ENCODE measurements at places on chromosomes 3 and 15.

DNA sequence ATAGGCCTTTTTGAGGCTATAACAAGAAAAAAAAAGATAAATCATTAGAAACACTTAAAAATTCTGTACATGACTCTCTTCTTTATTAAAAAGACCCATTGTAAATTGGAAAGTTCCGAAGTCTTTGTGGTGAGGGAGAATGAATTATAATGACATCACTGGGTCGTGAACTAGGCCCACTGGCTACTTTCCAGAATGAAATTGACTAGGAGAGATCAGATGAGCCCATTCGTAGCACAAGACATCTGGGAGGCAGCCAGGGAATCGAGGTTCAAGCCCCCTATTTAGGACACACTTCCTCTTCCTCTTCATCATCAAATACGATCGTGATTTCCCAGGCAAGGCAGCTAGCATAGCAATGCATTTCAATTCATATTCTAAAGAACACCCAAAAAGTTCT lies 889.8 kb upstream of the NR2F2 start:
- no peak for DNase-seq

- no peak for DNase-seq
Observed at GRCh38 chr3:141323936-141324704, 44.2 kb upstream of the ZBTB38 start.

- no peak for DNase-seq
Observed at GRCh38 chr15:33074212-33074611, 120.3 kb downstream of the FMN1 start.

- no peak for DNase-seq
Observed at GRCh38 chr3:96705895-96706294, 108.5 kb upstream of the EPHA6 start.

- no peak for DNase-seq
Observed at GRCh38 chr15:65553691-65554090, 23.4 kb downstream of the HACD3 start.

DNA sequence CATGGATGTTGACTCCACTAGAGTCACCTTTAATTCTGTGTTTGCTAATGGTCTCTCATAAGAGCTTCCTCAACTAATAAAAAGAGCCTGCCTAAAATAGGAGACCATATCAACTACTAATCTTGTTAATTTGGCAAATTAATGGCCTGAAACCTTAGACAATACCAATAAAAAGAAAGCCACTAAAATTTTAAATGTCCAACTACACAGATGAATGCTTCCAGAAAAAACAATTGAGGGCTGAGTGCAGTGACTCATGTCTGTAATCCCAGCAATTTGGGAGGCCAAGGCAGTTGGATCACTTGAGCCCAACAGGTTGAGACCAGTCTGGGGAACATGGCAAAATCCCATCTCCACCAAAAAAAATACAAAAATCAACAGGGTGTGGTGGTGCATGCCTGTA lies 230.9 kb downstream of the NSUN3 start:
- DNase-seq: no peak

- DNase-seq: no peak
Observed at GRCh38 chr15:80749589-80749988, 29.6 kb upstream of the CEMIP start.

GRCh38 chr3:63981980-63982379 lies 41.3 kb downstream of the PSMD6 start:
- DNase-seq: no peak

- no peak for DNase-seq
Observed at GRCh38 chr15:34610354-34610753, 26.9 kb upstream of the GOLGA8B start.

- DNase-seq: no peak
Observed at GRCh38 chr3:9781551-9781950, 10.7 kb downstream of the TADA3 start.

DNA sequence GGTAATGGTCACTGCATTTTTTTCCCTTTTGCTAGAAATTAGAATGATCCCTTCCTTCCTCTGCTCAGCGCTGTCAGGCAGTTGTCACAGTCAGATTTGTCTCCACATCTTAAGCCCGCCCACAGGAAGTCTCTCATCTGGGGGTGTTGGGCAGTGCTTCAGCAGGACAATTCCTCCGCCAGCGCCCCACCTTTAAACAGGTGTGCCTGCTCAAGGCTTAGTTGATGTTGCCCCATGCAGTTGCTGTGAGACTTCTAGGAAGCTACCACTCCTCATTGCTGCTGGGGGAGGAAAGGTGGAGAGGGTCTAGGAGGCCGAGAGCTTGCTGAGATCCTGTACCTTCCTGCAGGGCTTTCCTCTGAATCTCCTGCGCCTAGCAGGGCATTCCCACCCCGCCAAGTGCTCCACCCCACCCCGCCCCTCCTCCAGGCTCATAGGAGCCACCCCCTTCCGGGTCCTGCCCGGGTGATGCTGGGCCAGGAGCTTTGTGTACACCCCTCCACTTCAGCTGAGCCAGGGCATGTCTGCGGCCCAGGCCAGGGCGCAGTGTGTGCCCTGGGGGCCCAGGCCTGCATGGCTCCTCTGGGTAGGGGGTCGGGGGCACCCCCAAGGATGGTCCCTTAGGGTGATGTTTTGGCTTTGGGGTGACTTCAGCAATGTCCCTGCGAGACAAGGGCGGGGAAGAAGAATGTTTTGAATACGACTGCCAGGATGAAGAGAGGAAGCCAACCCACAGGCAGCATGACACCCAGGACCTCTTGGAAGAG lies 68.7 kb downstream of the TRAK1 start:
- peak; percentile 84 for DNase-seq

- DNase-seq: no peak
Observed at GRCh38 chr3:134126153-134126552, 96.4 kb upstream of the SLCO2A1 start.

DNA sequence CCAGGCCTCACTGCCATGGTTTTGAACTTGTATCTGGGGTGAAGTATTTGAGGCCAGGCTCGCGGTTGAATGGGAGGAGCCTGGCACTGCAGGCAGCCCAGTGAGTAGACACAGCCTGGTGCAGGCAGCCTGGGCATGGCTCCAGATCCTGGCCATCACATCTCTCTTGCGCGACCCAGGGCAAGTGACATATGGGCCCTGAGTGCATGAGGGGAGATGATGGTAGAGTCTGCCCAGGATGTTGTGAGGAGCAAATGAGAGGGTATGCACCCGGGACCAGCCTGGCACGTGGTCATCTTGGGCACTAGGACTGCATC lies 103.5 kb downstream of the TBC1D2B start:
- DNase-seq: no peak

GRCh38 chr15:42215913-42216829 lies 8.1 kb upstream of the VPS39 start:
- no peak for DNase-seq

GRCh38 chr3:65873028-65873427 lies 165.7 kb downstream of the MAGI1 start:
- no peak for DNase-seq

GRCh38 chr15:48682942-48683651 lies 37.6 kb upstream of the FBN1 start:
- DNase-seq: no peak

DNA sequence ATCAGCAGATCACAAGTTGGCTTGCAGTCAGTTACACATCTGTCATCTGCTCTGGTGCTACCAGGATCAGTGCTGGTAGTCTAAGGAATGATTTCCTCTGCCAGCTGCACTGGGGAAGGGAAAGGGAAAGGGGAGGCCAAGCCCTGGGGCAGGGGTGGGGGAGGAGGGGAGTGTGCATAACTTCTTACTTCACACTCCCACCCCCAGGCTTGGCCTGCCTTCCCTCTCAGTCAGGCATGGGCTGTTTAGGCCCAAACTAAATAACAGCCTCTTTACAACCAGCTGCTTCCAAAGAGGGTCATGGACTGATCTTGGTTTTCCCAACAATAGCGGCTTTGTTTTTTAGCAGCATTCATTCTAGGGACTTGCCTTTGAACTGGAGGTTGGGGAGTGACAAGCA lies 86.1 kb upstream of the PSMD6 start:
- DNase-seq: no peak

DNA sequence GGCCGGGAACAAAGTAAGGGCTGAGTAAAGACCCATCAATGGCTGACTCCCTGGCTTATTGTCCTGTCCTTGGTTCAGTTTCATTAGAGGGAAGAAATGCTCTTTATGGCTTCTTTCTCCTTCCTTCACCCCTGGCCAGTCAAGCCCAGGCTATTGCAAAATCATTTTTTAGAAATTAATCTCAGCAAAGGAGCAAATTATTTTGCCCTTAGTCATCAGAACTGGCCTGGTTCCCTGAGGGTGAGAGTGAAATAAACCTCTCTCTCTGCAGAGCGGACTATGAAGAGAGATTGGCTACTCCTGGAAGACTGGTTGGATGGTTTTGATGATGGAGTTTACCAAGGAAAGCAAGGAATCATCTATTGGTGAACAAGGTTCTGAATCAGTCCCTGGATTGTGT lies 52.7 kb upstream of the OXTR start:
- DNase-seq: no peak

DNA sequence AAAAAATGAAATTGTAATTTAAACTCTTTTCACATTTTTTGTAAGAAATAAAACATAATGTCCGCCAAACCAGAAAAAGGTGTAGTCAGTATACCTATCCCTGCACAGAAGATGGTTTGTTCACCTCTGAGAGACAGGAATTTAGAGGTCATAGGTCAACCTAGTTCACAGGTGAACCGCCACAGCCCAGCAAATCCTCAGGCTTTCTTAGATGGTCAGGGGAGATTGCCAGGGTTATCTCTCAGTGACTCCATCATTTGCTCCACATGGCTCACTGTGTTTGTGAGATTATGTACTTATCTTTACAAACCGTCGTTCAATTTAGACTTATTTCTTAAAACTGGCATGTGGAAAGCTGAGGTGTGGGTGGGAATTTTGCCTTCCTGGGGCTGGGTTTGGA lies 264.2 kb downstream of the GABRG3 start:
- no peak for DNase-seq

DNA sequence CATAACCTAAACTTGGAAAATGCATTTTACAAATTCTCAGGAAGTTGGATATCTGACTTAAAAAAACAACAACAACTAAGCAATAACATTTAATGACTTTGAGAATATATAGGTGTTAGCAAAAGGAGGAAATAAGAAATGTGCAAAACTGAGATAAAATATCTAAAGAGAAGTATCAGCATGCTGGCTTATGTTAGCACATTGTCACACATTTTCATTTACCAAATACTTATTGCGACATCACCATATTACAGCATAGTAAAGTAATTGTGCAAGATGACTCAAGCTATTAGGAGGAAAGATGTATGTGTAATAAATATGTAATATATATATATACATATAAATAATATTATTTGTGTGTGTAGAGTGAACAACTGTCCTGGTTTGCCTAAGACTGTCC lies 9.2 kb downstream of the PTX3 start:
- no peak for DNase-seq

DNA sequence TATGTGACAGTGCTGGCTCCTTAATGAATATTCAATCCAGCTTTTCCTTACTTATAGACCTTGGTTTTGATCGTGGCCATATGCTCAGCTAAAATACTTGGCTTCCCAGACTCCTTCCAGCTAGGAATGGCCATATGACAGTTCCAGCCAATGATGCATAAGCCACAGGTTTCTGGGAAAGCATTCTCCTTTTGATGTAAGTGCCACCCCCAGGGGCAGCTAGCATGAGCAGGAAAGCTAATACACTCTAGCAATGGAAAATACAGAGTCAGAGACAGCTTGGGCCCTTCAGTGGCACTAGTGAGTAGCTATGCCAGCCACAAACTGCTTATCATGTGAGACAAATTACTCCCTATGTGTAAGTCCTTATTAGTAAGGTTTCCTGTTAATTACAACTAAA lies 26.7 kb downstream of the TBC1D2B start:
- no peak for DNase-seq

GRCh38 chr3:58556001-58556400 lies 19.0 kb upstream of the ACOX2 start:
- DNase-seq: no peak

- DNase-seq: no peak
Observed at GRCh38 chr3:41751597-41751996, 210.3 kb downstream of the ULK4 start.

- DNase-seq: no peak
Observed at GRCh38 chr15:78174401-78174800, 25.2 kb downstream of the IDH3A start.

DNA sequence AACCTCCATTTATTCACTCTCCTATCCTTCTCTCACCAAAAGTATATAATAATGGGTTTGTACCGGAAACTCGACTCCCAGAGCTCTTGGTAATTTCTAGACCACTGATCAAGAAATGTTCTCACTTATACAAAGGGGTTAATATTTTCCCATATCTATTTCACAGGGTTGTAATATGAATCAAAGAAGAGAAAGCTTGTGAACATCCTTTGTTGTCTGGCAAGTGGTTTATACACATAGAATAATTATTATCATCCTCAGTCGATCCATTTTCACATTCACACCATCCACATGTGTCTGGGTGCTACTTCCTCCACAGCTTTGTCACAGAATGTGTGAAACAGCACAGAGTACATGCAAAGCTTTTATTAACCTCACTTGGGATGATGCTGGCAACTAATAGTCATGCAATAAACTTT lies 29.9 kb upstream of the STT3B start:
- no peak for DNase-seq

DNA sequence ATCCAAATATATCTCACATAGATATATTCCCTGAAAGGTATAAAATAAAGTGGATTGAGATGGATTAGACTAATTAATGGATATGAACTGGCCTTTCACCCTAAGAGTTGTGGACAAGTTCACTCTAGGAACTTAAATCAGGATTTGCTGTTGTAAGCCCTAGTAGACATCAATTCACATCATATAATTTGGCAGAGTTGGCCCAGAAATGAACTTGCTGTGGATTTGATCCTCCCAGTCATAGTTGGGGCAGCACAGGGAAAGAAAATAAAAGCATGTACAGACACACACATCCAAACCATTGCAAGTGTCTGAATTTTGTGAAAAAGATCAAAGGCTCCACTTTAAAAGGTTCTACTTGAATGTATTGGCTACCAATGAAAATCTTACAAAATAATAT lies 734.7 kb upstream of the NR2F2 start:
- no peak for DNase-seq

- no peak for DNase-seq
Observed at GRCh38 chr3:62659660-62660059, 215.6 kb downstream of the CADPS start.

GRCh38 chr15:98907927-98908471 lies 99.6 kb downstream of the PGPEP1L start:
- DNase-seq: no peak

- DNase-seq: no peak
Observed at GRCh38 chr3:109899925-109900324, 562.6 kb upstream of the DPPA4 start.

DNA sequence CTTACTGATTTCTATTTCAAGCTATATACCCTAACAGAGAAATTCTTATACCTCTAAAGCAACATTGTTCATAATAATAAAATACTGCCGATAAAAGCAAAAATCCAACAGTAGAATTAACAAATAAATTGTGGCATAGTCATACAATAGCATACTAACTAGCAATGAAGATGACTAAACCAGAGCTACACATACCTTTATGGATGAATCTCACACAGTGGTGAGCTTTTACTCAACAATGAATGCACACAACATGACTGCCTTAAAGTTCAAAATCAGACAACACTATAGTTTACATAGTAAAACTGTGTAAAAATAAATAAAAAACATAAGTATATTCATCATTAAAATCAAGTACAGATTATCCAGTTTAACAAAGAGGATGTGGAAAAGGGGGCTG lies 99.1 kb downstream of the NR1I2 start:
- DNase-seq: no peak

- DNase-seq: no peak
Observed at GRCh38 chr3:87856126-87856525, 202.7 kb downstream of the CGGBP1 start.
